ENCODE measurements at places on chromosomes 12 and 14.

- DNase-seq: no peak
Measured at GRCh38 chr12:46830731-46831334, 5.0 kb upstream of the SLC38A4 start.

DNA sequence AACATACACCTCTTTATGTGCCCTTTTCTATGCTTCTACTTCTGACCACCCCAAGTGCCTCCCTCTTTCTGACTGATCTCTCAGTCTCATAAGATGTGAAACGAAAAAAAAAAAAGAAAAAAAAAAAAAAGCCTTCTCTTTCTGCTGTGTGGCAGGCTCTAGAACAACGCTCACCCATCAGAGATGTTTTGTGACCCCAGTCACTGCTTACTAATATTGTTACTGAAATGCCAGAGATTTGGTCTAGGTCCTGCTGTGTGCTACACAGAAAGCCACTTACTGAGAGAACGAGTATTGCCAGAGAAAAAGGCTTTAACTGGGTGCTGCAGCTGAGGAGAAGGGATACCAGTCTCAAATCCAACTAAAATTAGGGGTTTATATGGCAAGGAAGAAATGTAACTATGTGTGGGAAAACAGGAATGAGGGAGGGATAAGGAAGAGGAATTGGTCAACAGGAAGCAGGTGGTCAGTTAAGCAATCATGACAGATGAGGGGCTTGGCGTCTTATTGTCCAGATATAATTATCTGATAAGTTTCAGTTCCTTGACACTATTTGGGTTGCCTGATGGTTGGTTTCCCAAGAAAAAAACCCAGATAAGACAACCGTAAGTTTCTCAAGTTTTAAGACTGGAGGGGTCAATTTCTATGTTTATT, 149.0 kb downstream of the NAV3 start:
- DNase-seq: no peak

GRCh38 chr14:104393898-104394381, 185.6 kb upstream of the C14orf180 start:
- peak; percentile 71 for DNase-seq

DNA sequence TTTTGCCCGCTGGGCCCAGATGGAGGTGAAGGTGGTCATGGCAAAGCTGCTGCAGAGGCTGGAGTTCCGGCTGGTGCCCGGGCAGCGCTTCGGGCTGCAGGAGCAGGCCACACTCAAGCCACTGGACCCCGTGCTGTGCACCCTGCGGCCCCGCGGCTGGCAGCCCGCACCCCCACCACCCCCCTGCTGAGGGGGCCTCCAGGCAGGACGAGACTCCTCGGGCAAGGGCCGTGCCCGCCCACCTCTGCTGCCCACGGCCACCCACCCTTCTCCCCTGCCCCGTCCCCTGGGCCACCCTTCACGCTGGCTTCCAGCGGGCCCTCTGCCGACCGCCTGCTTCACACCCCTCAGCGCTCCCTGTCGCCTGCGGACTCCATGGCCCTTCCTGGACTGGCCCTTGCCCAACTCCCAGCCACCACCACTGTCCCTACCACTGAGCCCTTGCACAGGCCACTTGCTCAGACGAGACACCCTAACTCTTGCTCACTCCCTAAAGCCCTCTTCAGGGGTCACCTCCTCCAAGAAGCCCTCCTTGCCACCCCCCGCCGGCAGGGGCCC, 42.5 kb downstream of the CYP46A1 start:
- no peak for DNase-seq

DNA sequence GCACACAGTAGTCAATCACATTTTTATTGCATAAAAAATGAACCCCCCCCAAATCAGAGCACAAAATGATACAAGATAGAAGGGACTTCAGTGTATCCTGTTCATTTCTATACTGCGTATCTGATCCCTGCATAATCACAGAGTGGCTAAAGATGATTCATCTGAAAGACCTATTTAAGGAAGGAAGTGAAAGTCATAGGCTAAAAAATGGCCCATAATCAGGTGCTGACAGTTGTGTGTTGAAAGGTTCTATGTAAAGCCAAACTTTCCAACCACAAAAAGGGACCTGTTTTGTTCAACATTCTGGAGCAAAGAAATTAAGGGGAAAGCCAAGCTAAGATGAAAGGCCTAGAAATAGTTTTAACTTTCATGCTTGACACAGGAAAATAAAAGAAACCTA, 147.8 kb upstream of the ATP2B1 start:
- no peak for DNase-seq

- DNase-seq: no peak
Measured at GRCh38 chr12:129579879-129580278, 323.9 kb downstream of the TMEM132D start.

DNA sequence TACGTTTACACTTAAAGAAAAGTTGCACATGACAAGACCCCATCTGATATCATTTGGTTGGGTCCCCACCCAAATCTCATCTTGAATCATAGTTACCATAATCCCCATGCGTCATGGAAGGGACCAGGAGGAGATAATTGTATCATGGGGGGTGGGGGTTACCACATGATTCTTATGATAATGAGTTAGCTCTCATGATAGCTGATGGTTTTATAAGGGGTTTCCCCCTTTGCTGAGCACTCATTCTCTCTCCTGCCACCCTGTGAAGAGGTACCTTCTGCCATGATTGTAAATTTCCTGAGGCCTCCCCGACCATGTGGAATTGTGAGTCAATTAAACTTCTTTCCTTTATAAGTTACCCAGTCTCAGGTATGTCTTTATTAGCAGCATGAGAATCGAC, 60.3 kb downstream of the PHLDA1 start:
- DNase-seq: no peak

DNA sequence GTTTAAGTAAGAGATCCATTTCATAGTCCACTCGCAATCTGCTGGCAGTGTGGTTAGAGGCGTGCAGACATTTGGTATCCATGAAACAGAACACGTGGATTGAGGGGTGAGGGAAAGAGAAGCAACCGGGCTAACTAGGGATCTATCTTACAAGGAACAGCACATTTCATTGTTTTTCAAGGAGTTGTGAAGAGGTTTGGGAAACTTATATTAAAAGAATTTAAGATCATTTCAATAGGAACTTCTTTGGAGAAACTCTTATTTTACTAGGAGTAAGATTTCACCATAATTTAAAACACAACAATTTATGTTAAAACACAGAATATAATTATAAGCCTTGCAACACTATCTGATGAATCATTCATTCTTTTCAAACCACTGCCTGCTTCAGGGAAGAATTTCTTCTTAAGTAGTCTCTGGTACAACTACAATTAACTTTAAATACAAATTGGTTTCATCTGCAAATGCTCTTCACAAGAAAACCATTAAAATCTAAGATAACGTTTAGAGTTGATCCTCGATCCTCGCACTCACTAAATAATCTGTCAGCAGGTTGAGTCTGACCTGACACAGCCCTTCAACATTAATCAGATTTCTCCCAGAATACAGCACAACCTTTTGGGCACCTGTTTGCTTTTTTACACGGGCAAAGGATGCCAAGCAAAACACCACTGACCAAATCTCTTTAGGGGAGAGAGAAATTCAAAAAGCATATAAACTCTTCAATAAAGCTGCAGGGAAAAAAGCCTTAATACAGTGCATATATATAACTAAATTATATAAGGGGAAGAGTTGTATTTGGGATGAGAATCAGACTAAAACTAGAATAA, 27.3 kb downstream of the PPTC7 start:
- no peak for DNase-seq

GRCh38 chr12:98594050-98594835, 757 bp downstream of the SLC25A3 start:
- DNase-seq: no peak

DNA sequence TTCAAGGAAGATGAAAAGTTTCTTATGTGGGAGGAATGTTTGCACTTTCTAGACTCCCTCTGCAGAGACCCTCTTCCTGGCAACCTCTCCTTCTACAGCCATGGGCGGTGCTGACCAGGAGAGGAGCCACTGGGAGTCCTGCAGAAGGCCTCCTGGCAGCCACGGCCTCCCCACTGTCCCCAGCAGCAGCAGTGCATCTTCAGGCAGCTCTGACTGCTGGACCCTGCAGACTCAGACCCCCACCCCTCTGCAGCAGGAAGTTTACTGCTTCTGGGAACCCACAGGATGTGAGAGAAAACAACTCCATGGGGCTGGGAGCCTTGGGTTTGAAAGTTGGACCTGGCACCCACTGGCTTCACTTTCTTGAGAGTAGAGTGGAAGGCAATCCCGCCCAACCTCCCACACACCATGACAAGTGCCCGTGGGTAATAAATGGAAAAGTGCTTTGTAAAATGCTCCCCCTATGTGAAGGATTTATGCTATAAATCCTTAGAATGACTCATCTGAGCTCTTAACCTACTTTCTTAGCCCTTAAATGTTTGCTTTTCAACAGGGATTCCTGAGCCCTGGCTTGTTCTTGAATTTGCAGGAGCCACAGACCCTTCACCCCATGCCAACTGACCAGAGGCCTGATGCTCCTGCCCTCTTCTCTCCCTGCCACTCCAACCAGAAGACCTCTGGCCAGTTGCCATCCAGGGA, 37.5 kb upstream of the DDX11 start:
- no peak for DNase-seq

DNA sequence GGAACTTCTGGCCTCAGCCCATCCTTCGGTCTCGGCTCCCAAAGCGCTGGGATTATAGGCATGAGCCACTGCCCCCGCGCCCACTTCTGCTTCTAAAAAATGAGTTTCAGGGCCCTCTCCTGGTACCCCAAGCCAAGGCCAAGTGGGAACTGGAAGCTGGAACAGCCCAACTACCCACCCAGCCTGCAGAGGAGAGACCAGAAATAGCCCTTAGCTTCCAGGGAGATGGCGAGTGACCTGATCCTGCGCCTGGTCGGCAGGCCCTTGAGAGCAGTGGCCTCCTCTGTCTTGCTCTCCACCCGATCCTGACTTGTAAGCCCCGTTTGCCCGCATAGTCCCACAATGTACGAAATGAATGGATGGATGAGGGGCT, 31.2 kb upstream of the PLEKHG6 start:
- DNase-seq: no peak

DNA sequence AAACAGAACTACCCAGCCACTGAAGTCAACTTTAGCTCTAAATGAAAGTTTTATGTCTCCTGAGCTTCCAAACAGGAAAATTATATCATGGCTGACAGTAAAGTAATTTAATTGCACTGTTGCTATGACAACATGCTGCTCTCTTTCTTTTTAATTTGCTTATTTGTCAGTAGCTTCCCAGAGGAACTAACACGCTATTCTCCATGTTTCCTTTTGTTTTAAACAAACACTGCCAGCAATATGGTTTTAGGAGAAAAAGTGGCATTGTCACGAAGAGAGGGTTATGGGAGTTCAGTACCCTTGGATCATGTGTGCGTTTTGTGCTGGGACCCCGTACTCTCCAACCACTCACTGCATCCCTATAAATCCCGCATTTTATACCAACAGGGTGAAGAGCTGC, 1.9 kb downstream of the FOXN3 start:
- DNase-seq: no peak

- DNase-seq: no peak
Measured at GRCh38 chr14:105336477-105337287, 22.1 kb downstream of the PACS2 start.

GRCh38 chr12:124742678-124743077, 121.0 kb downstream of the SCARB1 start:
- DNase-seq: no peak

- DNase-seq: no peak
Measured at GRCh38 chr12:24933694-24934407, 15.1 kb downstream of the BCAT1 start.

DNA sequence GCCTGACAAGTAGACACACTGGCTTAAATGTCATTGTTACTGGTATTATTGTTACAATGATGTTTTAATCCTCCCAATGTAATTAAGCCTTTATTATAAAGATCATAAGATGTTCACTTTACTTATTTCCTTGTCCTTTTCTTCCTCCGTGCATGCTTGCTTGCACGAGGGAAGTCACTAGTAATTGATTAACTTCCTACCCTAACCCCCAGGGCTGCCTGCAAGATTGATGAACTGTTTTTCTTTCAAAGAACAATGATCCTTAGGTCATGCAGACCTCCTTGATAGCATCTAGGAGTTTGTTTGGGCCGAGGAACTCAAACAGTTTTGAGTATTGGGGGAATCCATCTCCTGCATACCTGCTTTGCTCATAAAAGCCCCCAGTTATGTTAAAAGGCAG, 43.0 kb downstream of the GLRX5 start:
- no peak for DNase-seq

DNA sequence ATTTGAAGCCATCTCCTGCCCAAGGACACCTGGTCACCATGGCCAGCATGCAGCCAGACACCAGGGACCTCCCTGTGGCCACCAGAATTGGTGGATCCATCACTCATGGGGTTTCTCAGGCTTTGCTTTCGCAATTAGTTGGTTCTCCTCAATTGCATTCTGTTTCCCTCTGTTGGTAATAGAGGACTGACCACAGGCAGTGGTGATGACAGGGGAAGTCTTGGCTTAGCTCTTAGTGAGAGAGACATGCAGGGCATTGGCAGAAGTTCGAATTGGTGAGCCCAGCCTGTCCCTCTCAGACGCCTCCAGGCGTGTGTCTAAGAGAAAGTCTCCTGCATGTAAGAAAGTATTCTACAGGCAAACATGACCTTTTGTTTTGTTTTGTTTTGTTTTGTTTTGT, 21.3 kb downstream of the HCAR2 start:
- DNase-seq: no peak

DNA sequence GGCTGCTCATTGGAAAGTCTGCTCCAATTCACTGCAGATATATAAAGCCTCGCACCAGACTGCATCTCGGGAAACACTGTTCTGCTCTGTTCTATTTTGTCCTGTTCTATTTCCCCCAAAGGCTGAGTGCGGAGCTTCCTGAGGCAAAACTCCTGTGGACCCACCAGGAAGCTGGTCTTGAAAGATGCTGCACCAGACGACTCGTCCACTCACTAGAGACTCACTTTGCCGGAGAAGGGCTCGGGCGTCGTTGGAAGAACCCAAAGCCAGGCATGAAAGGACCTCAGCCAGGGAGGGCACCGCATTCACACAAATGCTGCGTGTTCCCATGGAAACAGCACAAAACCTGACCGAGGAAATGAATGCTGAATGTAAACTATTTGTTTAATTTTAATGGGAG, 331.2 kb upstream of the SFSWAP start:
- no peak for DNase-seq

GRCh38 chr12:103207936-103208335, 250.5 kb downstream of the ASCL1 start:
- no peak for DNase-seq

DNA sequence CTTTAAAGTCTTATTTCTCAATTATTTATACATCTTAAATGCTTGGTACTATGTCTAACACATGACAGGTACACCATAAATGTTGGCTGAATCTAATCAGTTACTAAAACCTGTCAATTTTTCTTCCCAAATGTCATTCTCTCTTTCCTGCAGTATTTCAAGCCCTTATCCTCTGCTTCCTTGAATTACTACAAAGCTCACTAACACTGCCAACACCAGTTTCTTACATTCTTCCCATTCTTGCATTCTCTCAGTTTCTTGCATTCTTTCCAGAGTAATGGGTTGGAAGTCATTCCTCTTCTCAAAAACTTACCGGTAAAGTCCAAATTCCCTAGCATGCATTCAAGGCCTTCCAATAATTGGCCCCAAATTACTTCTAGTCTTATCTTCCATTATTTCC, 9.6 kb upstream of the SMARCC2 start:
- DNase-seq: no peak

- no peak for DNase-seq
Measured at GRCh38 chr12:12717586-12718380, 615 bp downstream of the CDKN1B start.
